ENCODE measurements at places on chromosomes 5 and 9. TPM values are rescaled to one million over a fixed set of nuclear protein-coding genes. Genes with fewer than 3 reads are reported as not detected.

Gene SPTAN1
- 283 TPM for total RNA-seq

Gene BICD2
- total RNA-seq: 47.9 TPM

Gene NR4A3
- 0.37 TPM for total RNA-seq

Gene ABCA1
- 27.9 TPM for total RNA-seq

Gene SPATA31A7
- total RNA-seq: not detected

Gene C9orf50
- not detected for total RNA-seq

Gene PCDHGA3
- 1.2 TPM for total RNA-seq

Gene CYLC2
- total RNA-seq: not detected

Gene NUTM2F
- total RNA-seq: not detected

Gene SMIM33
- not detected for total RNA-seq

Gene DMRT3
- not detected for total RNA-seq

Gene CEL
- total RNA-seq: 0.20 TPM

Gene SLC36A2
- total RNA-seq: not detected

Gene NXNL2
- total RNA-seq: not detected

Gene CFAP157
- total RNA-seq: not detected

Gene ZNF462
- total RNA-seq: 18.0 TPM

Gene ZDHHC11
- 2.0 TPM for total RNA-seq

Gene PLAC8L1
- total RNA-seq: 0.20 TPM

Measured in subcutaneous preadipocyte (primary cell).